ENCODE measurements at places on chromosomes 5 and 9.

GRCh38 chr5:112036206-112036605 lies 279.2 kb upstream of the NREP start:
- DNase-seq = no peak

GRCh38 chr5:6551287-6551954 lies 81.4 kb downstream of the NSUN2 start:
- no peak for DNase-seq

DNA sequence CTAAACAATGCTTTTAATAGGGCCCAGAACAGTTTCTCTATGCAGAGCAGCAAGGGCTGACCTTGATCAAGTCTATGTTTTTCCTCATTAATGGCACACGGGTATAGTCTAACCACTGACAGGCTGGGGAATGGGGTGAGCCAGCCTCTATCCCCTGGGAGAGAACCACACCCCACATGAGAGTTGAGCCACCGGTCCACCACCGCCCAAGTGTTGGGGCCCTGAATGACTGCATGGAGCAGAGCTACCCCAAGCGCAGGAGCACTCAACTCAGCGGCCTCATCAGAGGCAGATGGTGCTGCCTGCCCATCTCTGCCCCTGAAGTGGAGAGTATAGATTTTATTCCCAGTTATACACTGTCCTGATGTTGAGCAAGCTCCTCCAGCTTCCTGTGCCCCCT lies 247.9 kb upstream of the IRX1 start:
- no peak for DNase-seq

- DNase-seq = no peak
Observed at GRCh38 chr5:113759505-113759904, 246.0 kb downstream of the YTHDC2 start.

GRCh38 chr5:14440582-14441431 lies 140.8 kb upstream of the OTULINL start:
- DNase-seq = no peak

GRCh38 chr5:160001457-160001856 lies 7.5 kb upstream of the TTC1 start:
- DNase-seq = no peak

- no peak for DNase-seq
Observed at GRCh38 chr5:74624501-74624900, 16.0 kb downstream of the ENC1 start.

GRCh38 chr5:174482607-174483024 lies 241.8 kb upstream of the MSX2 start:
- DNase-seq = no peak

DNA sequence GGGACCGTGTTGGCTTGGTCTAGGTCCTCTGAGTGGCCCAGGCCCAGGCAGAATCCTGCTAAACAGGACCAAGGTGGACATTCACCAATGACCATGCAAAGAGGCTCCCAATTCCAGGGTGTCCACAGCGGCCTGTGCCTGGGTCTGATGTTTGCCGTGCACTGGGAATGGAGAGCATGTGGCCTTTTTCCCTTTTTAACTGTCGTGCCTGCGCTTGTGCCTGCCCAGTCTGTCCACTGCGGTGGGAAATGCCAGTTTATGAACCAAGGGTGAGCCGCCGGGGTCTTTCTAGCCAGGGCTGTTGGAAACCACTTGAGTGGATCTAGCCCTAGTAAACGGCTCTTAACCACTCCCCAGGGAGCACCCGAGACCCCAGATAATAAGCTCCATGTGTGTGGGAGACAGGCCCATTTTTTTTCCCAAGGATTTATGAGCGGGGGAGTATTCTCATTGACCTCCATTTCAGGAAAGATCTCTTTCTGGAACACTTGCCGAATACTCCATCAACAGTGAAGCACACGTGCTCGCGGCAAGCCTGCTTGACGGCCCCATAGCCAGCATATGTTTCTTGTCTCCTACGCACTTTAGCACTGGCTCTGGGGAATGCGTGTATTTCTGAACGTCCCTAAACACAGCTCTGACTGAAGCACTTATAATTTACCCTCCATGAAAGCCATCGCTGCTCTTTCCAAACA lies 93.2 kb upstream of the PHYKPL start:
- DNase-seq = no peak

DNA sequence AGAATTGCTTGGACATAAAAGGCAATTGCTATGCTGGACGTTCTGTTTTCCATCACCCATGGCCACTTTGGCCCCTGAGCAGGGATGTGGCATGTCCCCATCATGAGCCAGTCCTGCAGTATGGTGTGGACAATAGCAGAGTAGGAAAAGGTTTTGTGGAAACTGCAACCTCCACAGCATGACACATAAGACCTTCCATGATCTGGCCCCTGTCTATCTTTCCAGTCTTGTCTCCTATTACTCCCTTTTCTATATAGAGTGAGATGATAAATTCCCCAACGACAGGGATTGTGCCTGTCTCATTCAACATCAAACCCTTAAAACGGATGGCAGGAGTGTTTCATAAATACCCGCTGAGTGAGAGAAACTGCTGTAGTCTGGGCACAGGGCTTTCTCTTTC lies 174.7 kb upstream of the PTCH1 start:
- DNase-seq = no peak

DNA sequence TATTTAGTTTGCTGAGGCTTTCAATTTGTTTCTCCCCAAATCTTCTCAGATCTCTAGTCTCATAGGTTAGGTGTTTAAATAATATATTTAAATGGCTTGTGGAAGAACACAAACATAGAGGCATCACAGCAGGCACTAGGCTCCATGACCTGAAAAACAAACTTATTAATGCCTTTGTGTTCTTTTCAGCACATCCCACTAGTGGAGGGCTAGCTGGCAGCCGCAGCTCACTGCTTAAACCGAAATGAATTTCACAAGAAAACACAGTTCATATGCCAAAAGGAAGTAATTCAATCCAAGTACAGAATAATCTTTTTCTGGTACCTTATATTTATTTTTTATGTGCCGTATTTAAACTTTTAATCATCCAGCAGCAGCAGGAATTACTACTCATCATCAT lies 382.5 kb downstream of the PLK2 start:
- DNase-seq = no peak

DNA sequence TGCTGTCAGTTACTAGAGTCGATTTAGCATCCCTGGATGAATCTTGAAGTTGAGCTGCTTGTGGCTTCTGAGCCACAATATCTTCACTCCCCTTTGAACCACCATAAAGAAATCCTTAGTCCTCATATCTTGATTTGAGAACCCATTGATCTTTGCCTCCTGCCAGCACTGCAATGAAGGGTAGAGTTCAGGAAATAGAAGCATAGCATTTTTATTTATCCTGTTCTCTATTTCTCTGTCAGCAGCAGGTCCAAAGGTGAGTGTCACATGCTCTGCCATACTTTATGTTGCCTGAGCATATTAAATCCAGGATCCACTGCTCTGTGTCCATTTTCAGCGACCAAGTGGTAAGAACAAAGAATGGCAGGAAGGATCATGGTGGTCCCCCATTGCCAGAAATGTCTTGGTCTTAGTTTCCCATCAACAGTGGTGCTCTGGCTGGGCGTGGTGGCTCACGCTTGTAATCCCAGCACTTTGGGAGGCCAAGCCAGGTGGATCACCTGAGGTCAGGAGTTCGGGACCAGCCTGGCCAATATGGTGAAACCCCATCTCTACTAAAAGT lies 80.2 kb upstream of the PANK3 start:
- DNase-seq = no peak

GRCh38 chr9:127777368-127777980 lies 992 bp downstream of the SH2D3C start:
- no peak for DNase-seq

GRCh38 chr5:89342106-89342876 lies 459.3 kb upstream of the MEF2C start:
- DNase-seq = no peak

DNA sequence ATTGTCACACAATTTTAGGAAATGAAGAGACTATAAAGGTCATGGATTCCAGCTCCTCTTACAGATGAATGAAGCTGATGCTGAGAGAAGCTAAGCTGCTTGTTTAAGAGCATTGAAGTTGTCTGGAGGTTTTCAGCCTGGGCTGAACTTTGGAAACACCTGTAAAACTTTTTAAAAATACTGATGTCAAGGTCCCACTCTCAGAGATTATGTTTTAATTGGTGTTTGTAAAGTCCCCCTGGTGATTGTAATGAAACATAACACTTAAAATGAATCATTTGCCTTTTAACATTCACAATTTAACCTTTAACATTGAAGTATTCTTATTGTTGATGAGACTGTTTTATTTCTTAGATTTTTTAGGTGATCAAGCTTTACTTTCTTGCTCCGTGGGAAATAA lies 16.4 kb downstream of the RAD23B start:
- DNase-seq = no peak

DNA sequence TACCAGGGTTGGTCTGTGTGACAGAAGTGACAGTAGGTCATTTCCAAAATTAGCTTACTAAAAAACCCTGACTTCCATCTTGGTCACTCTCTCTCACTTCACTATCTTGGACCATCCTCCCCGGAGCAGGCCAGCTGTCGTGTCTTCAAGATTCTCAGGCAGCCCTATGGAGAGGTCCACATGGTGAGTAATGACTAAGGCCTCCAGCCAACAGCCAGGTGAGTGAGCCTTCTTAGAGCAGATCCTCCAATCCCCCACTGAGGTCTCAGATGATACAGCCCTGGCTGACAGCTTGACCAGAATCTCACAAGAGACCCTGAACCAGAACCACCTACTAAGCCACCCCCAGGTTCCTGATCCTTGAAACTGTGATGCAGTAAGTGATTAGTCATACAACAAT lies 92.0 kb downstream of the DCP2 start:
- DNase-seq = no peak

GRCh38 chr5:32331935-32332274 lies 19.2 kb upstream of the MTMR12 start:
- DNase-seq = no peak

GRCh38 chr9:133971121-133971951 lies 20.8 kb downstream of the VAV2 start:
- no peak for DNase-seq

DNA sequence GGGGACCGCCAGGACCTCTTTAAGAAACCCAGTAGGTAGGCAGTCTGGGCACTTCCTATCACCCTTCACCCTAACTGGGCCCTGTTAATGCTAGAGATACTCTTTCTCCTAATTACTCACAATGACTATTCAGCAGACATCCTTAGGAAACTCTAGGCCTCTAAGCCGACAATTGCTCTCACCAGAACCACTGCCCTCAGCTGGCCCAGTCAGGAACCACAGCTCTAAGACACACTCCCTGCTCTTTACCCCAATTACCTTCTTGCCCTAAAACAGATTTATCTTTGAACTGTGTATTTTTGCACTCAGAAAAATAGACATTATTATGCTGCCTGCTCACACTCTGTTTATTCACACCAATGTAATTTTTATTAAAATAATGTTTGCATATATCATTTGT lies 432.6 kb upstream of the SLC30A5 start:
- no peak for DNase-seq

DNA sequence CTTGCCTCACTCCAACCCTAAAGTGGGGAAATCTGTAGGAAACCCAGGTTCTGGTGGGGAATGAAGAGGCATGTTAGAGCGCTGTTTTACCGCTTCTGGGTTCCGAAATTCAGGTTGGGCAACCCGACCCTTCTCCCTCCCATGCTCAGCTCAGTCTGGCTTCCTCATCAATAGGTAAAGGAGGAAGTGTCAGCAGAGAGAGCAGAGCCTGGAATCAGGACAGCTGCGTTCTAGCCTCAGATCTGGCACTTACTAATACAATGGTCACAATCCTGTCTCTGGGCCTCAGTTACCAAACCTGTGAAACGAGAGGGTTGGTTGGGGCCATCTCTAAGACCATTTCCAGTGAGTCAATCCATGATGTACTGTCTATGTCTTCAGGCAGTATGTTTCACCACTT lies 16.2 kb upstream of the TNIP1 start:
- DNase-seq = no peak

- no peak for DNase-seq
Observed at GRCh38 chr5:125715216-125715615, 708.0 kb upstream of the GRAMD2B start.

GRCh38 chr5:170662966-170663365 lies 120.6 kb upstream of the GABRP start:
- DNase-seq = no peak

DNA sequence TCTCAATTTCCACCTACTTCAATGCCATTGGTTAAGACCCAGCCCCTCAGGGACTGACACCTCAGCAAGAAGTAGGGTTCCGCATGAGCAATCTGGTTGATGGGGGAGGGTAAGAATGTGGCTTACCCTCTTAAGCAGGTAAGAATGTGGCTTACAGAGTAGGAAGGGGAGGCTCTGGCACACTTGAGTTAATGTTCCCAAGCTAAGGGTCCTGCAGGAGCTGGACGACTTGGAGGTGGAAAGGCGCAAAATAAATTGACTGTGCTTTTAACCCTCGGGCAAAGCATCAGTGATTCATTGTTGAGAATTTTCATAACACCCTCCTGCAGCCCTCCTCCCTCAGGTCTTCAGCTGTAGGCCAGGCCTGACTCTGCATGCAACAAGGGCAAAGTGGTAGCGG lies 24.9 kb upstream of the ADRA1B start:
- DNase-seq = no peak

GRCh38 chr5:55407059-55407684 lies 99.4 kb downstream of the MTREX start:
- DNase-seq = no peak

- DNase-seq = no peak
Observed at GRCh38 chr5:91361790-91362189, 21.3 kb downstream of the ARRDC3 start.

GRCh38 chr5:43497311-43498104 lies 13.8 kb upstream of the TMEM267 start:
- no peak for DNase-seq

DNA sequence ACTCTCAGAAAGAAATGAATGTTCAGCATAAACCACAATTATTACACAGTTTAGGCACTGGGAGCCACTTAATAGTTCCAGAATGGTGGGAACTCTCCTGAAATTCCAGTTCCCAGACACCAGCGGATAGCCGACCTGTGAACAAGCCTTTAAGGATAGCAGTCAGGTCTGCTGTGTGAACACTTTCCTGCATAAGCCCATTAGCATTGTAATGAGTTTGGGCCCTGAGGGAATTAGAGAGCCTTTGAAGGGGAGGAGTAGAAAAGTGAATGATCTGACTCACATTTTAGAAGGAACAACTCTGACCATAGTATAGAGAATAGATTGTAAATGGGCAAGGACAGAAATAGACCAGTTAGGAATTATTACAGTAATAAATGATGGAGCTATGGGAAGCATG lies 189.1 kb downstream of the ADGRV1 start:
- no peak for DNase-seq

DNA sequence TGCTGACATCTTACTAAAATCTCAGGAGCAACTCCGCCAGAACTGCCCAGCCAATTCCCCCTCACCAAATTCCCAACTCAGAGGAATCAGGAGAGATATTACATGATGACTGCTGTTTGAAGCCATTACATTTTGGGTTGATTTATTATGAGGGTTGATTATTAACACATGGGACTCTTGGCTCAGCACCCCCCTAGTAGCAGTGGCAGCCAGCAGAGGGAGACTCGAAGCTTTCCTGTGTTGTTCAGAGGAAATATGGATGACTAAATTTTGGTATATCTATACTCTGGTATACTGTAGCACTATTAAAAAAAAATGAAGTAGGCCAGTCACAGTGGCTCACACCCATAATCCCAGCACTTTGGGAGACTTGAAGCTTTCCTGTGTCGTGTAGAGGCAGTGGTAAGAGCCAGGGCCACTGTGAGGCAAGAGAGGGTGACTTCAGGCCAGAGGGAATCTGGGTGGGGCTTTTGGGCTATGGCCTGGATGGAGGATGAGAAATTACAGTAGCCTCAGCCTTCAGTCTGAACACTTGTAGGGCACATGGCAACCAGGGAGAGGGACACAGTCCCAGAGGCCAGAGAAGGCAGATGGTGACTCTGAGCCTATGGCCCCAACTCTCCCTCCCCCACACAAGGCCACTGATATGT lies 111.4 kb downstream of the LHX2 start:
- no peak for DNase-seq

Data from cerebellar nuclear complex (tissue), 1 donor.